Stimulated activated CD8-positive, alpha-beta memory T cell treated with anti-CD3 and anti-CD28 coated beads, Interleukin-12 subunit alpha, Interleukin-12 subunit beta, amount 100 ng/mL, for 4 hours (primary cell): ENCODE measurements at places on chromosomes 12 and 14.

DNA sequence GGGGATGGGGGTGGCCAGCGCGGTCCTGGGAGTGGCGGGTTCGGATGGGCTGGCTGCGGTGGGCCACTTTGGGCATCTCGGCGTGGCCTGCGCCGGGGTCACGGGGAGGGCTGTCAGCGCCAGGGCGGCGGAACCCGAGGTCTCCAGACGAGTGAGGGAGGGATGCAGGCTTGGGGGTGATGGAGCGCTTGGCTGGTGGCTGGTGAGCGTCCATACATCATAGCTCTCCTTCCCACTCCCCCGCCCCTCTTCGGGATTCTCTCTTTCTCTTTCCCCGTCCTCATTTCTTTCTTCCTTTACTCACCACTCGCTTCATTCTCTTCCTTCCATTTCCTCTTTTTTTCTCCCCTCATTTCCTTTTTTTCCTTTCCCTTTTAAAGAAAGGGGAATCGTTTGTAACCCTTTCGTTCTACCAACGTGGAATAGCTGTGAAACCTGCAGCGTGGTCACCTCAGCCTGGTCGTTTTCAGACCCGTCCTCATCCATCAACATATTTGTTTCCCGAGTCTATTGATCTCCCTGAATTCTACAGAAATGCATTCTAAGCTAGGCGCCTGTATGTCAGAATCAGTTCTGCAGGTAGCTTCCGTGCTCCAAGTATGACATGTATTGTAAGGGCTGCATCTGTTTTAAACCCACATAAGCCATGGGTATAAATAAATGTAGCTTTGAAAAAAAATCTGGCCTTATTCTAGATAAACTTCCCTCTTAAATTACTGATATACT, 260.3 kb upstream of the E2F7 start:
- no peak for DNase-seq

DNA sequence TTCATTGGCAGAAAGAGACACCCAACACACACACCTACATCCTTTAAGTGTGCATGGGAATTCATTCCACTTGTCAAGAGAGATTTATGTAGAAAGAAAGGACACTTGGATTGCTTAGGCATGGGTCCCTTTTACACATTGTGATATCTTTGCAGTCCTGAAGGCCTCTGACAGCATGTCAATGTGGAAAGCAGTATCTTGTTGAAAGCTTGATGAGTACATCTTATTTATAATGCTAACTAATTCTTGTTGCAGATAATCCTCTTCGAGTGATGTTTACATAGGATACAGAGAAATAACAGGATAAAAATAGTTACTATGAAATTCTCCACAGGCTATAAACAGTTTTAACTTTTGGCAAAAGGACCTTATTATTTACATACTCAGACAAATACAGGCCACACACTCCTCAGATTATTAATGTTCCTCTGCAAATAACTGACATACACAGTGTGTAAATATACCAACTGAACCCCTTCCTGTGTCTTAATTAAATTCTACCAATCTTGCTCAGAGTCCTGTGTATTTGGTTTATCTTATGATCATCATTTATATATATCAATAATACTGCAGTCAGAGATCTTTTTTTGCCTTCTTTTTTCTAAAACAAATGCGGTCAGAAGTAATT, 111.8 kb upstream of the DIO2 start:
- no peak for DNase-seq

GRCh38 chr12:132502149-132502881, 12.4 kb downstream of the FBRSL1 start:
- DNase-seq: no peak

DNA sequence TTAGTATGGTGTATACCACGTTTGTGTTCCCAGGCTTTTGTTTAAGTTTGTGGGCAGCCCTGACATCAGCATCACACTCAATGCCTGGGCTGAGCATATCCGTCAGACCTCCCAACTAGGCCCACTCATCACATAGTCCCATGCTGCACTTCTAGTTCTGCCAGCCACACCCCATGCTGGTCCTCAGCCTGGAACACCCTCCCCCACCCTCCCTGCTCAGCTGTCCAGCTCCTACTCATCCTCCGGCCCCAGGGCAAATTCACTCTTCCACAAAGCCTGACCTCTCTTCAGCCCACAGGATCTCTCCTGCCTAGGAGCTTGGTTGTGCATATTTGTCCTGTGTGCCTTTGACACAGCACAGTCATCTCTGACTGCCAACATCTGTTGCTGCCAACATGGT, 3.9 kb upstream of the ENDOU start:
- DNase-seq: no peak

- DNase-seq: no peak
Measured at GRCh38 chr12:52155048-52155868, 36.6 kb downstream of the KRT80 start.

- no peak for DNase-seq
Measured at GRCh38 chr14:77046721-77047120, 18.2 kb upstream of the IRF2BPL start.

GRCh38 chr12:5051913-5052312, 8.2 kb downstream of the KCNA5 start:
- DNase-seq: no peak

- DNase-seq: no peak
Measured at GRCh38 chr12:121252712-121253345, 42.9 kb downstream of the P2RX4 start.

- no peak for DNase-seq
Measured at GRCh38 chr12:84131076-84131475, 781.5 kb downstream of the SLC6A15 start.

DNA sequence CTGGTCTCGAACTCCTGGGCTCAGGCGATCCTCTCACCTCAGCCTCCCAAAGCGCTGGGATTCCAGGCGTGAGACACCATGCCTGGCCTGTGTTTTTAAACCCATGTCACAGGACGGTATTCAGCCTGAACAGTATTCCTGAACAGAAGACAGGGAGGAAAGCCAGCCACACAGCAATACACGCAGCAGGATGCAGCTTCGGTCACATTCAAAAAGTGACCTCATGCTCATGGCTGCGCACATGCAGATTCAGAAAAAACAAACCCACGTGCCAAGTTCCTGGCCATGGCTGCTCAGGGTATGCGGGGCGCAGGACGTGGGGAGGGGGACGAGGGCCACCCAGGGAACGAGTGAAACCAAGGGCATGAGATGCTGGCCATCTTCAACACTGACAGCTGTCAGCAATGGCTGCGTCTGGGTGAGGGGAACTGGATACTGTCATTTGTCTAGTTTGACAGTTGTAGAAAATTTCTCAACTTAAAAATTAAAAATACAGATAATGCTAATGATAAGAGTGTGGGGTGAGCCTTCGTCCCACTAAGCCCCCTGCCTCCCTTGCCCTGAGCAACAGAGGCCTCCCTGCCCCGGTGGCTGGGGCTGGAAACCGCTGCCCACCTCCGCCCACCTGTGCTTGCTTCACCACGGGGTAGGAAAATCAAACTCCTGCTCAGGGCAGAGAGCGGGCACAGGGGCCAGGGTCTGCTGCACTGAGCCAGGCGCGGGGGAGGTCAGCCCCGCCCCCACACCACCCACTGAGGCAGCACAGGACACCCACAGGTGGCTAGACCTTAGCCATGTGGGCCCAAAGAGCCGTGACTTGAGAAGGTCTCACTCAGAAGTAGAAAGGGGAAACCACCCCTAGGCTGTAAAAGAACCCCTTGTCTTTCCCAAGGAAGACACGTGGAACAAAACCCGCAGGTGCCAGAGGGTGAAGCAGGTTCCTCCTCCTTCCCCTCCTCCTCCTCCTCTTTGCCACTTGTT, 84.2 kb downstream of the SCARB1 start:
- DNase-seq: no peak

DNA sequence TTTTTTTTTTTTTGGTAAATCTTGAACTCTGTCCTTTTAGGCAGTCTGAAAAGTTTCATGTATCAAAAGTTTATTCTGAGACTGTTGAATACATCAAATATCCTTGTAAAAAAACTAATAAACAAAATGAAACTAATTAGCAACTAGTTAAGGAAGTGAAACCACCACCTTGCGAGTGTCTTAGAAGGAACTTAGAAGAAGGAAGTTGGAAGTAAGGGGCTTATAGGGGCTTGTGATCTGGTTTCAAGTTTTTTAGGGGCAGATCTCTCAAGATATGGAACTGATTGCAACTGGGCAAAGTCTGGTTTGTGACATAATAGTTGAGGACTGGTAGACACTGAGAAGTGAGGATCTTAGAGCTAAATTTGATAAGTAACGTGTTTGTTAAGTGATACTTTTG, 748.8 kb downstream of the C12orf50 start:
- no peak for DNase-seq

DNA sequence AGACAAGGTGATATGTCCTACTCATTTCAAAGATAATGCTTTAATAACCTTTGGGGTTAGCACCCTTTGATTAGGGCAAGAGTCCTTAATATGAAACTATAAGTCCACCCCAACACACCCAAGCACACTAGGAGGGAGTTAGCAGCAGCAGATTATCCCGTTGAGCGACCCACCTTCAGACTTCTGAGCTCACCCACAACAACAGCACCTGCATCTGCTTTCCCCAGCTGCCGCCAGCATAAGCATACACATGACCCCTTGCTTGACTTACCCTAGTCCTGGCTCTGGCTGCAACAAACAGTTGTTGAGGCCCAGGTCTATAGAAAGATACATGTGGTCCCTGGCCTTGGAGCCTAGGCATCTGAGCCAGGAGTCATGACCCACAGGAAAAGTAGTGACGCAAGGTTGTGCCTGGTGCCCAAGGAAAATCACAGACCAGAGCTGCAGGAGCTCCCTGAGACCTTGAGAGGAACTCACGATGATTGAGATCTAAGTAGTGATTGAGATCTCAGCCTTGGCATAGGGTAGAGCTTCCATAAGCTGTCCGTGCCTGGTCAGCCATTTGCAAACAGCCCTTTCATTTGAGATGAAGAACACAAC, 19.0 kb downstream of the ZDHHC22 start:
- no peak for DNase-seq

GRCh38 chr14:73661872-73662271, 17.1 kb downstream of the DNAL1 start:
- DNase-seq: no peak

- DNase-seq: no peak
Measured at GRCh38 chr12:5044420-5045295, 979 bp downstream of the KCNA5 start.

DNA sequence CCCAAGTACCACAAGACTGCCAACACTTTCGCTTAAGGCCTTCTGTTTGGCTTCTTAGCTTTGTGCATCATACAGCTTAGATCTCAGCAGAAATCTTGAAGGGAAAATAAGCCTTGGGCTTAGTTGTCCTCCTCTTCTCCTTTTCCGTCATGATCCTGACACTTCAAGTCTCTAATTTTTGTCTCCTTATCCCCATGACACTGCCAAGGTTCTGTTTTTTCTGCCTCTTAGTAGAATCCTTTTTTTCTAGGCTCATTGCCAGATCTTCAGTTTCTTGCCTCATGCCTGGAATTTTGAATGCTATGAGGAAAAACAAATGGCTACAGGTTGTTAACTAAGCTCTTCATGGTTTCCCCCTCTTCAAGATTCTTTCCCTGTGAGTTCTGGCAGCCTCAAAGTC, 450.4 kb downstream of the LRFN5 start:
- no peak for DNase-seq

- no peak for DNase-seq
Measured at GRCh38 chr12:32893043-32893442, 3.5 kb downstream of the PKP2 start.

- DNase-seq: no peak
Measured at GRCh38 chr12:64618953-64619590, 8.8 kb downstream of the RASSF3 start.

DNA sequence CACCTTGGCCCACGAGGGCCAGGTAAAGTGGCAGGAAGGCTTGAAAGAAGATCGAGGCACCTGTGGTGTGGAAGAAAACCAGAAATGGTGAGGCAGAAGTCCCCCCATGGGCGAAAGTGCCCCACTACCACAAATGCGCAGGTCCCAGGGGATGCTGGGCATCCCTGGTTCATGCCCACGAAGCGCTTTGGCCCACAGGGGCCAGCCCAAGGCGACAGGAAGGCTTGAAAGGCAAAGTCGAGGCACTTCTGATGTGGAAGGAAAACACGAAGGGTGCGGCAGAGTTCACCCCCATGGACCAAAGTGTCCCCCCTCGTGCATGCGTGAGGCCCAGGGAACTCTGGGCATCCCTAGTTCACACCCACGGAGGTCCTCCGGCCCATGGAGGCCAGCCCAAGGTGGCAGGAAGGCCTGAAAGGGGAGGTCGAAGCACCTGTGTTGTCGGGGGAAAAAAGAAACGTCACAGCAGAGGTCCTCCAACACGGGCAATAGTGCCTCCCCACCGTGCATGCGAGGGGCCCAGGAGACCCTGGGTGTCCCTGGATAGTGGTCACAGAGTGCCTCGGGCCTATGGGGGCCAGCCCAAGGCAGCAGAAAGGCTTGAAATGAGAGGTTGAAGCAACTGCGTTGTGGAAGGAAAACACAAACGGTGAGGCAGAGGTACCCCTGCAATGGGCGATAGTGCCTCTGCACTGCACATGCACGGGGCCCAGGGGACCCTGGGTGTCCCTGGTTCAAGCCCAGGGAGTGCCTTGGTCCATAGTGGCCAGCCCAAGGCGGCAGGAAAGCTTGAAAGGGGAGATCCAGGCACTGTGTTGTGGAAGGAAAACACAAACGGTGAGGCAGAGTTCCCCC, 373.9 kb downstream of the ALG10 start:
- no peak for DNase-seq

GRCh38 chr12:24600996-24601395, 347.9 kb downstream of the BCAT1 start:
- DNase-seq: no peak

GRCh38 chr12:16154990-16155389, 122.5 kb downstream of the SLC15A5 start:
- DNase-seq: no peak

DNA sequence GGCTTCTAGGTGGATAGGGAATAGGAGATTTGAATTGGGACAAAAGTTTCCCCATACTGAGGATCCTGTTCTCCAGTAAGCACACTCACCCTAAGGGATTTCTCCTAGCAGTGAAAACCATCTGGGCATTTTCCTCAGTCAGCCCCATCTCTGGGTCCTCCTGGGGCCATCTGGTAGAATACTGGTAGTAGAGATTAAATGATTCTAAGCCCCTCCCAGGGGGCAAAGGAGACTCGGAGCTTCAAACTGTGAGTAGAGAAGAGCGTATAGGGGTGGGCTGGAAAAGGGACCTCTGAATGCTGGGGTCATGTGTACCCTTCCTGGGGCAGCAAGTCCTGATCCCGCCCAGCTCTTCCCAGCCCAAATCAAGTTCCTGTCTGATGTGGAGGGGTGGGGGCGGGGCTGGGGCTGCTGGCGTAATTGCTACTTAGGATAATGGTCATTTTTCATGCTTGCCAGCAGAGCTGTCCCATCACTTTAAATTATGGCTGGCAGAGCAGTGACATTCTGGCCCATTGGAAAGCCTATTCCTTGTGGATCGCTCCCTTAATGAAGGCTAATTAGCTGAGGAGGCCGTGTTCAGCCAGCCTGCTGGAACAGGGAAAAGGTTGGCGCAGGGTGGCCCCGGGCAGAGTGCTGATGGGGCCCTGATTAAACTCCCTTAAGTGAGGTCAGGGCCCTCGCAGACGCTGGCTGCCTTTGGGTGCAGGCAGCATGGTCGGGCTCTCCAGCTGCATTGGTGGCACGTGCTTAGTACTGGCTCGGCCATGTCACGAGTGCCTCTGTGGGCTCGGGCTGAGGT, 127.8 kb downstream of the TSPAN9 start:
- no peak for DNase-seq

GRCh38 chr14:46198676-46199075, 452.9 kb downstream of the RPL10L start:
- no peak for DNase-seq
